ENCODE measurements at places on chromosomes 2 and 18. TPM values are rescaled to one million over a fixed set of nuclear protein-coding genes. Genes with fewer than 3 reads are reported as not detected.

Gene FRZB
- total RNA-seq: 19.8 TPM

Gene OR6B2
- total RNA-seq: not detected

Gene FAM98A
- total RNA-seq: 15.8 TPM

Gene ZNF385B
- total RNA-seq: 18.4 TPM

Gene PPIG
- total RNA-seq: 54.9 TPM

Gene TUBA4B
- total RNA-seq: not detected

Gene RAPGEF4
- total RNA-seq: 23.4 TPM

Gene MAT2A
- 95.1 TPM for total RNA-seq

DNA sequence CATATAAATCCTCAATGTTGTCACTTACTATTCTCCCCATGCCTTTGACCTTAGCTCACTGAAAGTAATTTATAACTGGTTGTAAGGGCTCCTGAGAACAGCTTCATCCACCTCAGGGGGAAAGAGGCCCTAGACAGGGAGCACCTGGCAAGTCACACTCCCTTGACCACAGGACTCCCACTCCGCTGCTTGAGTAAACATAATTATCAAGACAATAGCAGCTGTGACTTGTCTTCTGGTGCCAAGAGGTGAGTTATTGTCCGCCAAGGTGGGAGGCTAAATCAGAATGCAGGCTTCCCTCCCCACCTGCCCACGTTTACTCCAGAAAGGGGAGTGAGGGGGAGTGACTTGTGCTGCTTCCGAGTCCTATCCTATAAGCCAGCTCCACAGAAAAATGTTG lies 230.6 kb upstream of the LRATD1 start:
- DNase-seq: no peak

DNA sequence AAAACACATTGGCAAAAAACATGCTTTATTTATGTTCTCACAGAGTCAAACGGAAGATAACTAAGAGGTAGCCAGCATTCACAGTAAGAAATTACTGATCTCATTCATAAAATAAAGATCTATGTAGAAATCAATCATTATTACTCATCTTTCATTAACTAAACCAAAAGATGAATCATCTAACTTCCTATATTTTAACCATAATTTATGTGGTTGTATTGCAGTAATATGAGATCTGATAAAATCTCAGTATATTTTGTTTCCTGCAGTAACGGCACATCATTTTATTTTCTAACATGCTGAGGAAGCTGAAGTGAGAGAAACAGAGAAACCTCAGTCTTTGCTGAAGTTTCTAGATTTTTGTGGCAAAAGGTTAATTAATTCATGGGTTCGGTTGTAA lies 375.8 kb downstream of the GALNT13 start:
- DNase-seq: no peak

GRCh38 chr18:7234091-7234490 lies 3.2 kb downstream of the LRRC30 start:
- no peak for DNase-seq

GRCh38 chr18:79600596-79600995 lies 79.0 kb upstream of the CTDP1 start:
- DNase-seq: no peak

GRCh38 chr2:20065885-20066602 lies 14.6 kb upstream of the LAPTM4A start:
- DNase-seq: no peak

GRCh38 chr2:164084066-164084465 lies 348.3 kb upstream of the FIGN start:
- no peak for DNase-seq

DNA sequence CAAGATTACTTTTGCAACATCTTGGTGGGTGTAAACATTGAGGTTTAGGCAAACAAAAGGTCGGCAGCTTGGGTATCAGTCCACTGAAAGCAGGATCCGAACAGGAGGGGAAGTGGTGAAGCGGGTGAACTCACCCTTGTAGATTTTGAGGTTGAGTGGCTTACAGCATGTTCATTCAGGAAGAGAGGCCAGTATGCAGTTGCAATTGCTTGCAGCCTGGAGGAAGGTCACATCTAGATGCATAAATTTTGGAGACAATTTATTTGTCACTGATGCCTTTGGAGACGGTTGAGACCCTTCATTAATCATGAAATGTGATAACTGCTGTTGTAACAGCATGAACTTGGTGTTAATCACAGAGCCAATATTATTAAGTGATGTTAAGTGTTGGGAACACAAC lies 131.1 kb downstream of the LTBP1 start:
- DNase-seq: no peak

DNA sequence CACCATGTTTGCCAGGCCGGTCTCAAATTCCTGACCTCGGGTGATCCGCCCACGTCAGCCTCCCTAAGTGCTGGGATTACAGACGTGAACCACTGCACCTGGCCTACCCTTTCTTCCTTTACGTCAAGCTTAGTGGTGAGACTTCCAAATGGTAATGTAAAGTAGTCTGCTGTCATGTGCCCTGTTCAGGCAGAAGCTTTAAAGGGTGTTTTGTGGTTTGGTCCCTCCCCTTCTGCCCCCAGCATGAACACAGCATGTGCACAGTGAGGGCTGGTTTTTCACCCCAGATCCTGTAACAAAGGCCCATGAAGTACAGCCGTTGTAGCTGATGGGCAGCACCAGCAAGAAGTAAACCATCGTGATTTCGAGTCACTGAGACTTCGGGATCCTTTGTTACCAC lies 2.7 kb upstream of the DTYMK start:
- no peak for DNase-seq
